ENCODE measurements at places on chromosomes 2 and 18. TPM values are rescaled to one million over a fixed set of nuclear protein-coding genes. Genes with fewer than 3 reads are reported as not detected.

The SERPINB7 gene
- total RNA-seq, result 8.7 TPM

The MROH2A gene
- total RNA-seq, result not detected

The TSPYL6 gene
- total RNA-seq, result not detected

The RAMP1 gene
- 8.2 TPM for total RNA-seq

The GPAT2 gene
- 2.8 TPM for total RNA-seq

The SALL3 gene
- not detected for total RNA-seq

The RAPGEF4 gene
- total RNA-seq, result 1.8 TPM

The AAMP gene
- 189 TPM for total RNA-seq

The EVA1A gene
- 33.5 TPM for total RNA-seq

The IL1RN gene
- 16.9 TPM for total RNA-seq

The CNGA3 gene
- total RNA-seq, result not detected

Measured in hair follicular keratinocyte (primary cell).